Immature natural killer cell (primary cell): ENCODE measurements at places on chromosomes 2 and 18. TPM values are rescaled to one million over a fixed set of nuclear protein-coding genes. Genes with fewer than 3 reads are reported as not detected.

DNA sequence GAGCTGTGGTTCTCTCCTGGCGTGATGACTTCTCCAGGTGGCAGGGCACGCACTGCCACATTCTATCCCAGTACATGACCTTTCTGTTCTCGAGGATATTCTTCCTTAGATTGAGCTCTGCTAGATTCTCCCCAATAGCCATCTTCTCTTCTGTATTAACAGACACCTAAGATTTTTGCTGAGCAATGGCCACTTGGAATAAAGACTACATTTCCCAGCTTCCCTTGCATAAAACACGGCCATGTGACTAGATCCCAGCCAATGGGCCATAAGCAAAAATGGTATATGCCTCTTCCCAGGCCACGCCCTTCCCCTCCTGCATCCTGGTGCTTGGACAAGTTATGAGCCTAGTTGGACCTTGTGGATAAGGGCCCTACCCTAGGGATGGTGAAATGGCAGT is 82.1 kb downstream of the EIF2AK3 start:
- no peak for DNase-seq
- H3K4me3 ChIP-seq, result no peak overlapping the region
- no peak overlapping the region for H3K27ac ChIP-seq
- no peaks in the 10 kb centered on the region for H3K36me3 ChIP-seq
- H3K4me1 ChIP-seq, result no peaks in the 10 kb centered on the region
- H3K27me3 ChIP-seq, result peaks cover 10% of the 10 kb centered on the region

GRCh38 chr2:39059366-39059952 is 61.4 kb downstream of the SOS1 start:
- H3K27me3 ChIP-seq, result no peaks in the 10 kb centered on the region
- peaks cover 12% of the 10 kb centered on the region for H3K4me1 ChIP-seq

DNA sequence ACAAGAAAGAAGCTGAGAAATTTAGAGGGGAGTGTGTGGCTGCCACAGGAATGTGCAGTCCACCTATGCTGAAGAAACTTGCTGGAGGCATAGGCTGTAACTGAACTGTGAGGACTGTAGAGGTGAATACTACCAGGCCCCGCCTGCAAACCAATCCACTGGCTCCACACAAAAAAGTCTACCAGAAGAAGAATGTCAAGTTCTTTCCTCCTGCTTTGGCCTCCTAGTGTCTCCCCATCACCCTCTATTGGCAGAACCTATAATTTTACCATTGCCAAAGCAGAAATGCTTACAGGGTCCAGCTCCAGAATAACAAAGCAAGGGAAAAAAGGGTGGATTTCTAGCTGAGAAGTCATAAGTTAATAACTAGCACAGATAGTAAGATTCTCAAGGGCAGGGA is 5.9 kb upstream of the ATP5MC3 start:
- H3K4me1 ChIP-seq, result no peaks in the 10 kb centered on the region
- no peak overlapping the region for H3K4me3 ChIP-seq
- peaks cover 10% of the 10 kb centered on the region for H3K27me3 ChIP-seq
- peak; percentile 20 for DNase-seq

GRCh38 chr2:241188361-241189092 is at the start of gene ANO7:
TSS of gene ANO7 (plus strand) at chr2:241188677. CDS start at chr2:241190064, 1,387 bp downstream.
- no peak within 1 kb of the TSS for H3K27ac ChIP-seq
- no peaks in the 10 kb centered on the region for H3K4me1 ChIP-seq
- no peaks in the 10 kb centered on the region for H3K27me3 ChIP-seq
- H3K36me3 ChIP-seq, result peaks cover 2% of the 10 kb centered on the region
- DNase-seq, result no peak
- H3K4me3 ChIP-seq, result no peak within 1 kb of the TSS

DNA sequence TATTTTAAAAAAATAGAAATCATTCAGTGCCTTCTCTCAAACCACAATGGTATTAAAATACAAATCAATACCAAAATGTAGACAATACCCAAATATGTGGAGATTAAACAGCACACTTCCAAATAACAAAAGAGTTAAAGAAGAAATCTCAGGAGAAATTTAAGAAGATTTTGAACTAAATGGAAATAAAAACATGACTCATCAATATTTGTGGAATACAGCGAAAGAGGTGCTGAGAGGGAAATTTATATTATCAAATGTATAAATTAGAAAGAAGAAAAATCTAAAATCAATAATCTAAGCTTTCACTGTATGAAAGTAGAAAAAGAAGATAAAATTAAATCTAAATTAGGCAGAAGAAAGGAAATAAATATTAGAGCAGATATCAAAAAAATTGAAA is 233.1 kb downstream of the RPIA start:
- H3K4me3 ChIP-seq, result no peak overlapping the region
- no peak for DNase-seq
- H3K27me3 ChIP-seq, result peaks cover 6% of the 10 kb centered on the region
- no peaks in the 10 kb centered on the region for H3K36me3 ChIP-seq
- no peaks in the 10 kb centered on the region for H3K4me1 ChIP-seq

Gene PASK
- polyA plus RNA-seq, result 2.1 TPM

Gene NCL
- 602 TPM for polyA plus RNA-seq
